ENCODE measurements at places on chromosomes 7 and 10. TPM values are rescaled to one million over a fixed set of nuclear protein-coding genes. Genes with fewer than 3 reads are reported as not detected.

POU6F2 gene
- total RNA-seq: not detected

DNA sequence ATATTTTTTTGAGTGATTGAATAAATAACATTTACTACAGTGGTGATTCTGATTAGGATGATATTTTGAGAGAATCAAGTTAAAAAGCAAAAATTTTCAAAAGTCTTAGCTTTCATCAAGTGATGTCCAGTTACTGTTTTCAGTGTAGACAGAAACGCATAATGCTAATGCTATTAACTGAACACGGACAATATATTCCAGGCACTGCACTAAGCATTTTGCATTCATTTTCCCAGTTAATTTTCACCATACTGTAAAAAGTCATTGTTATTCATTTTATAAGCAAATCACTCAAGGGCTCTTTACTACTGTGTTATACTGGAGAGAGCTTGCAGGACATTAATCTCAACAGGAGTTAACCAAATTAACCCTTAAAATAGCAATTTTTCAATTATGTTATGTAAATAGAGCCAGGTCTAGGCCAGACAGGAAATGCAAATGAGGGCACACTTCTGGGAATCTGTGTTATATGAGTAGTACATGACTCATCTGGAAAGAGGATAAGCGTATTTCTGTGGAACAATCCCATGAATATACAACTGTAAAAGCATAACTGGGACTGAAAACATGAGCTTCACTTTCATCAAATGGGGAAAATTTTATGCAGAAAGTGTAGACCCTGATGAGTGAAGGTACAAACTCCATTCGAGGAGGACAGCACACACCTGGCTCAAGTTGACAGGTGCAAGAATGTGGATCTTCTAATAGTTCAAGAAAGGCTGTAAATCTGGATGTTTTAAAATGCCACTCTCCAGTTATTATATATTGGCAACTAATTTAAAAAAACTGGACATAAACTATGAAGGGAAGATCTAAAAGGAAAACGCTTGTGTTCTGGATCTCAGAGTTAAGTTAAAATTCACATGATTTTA is 75.4 kb downstream of the ANK3 start:
- no peak overlapping the region for H3K27ac ChIP-seq
- no peak for DNase-seq
- no peaks in the 10 kb centered on the region for H3K27me3 ChIP-seq
- H3K4me1 ChIP-seq: no peaks in the 10 kb centered on the region
- H3K4me3 ChIP-seq: no peak overlapping the region

- no peak overlapping the region for H3K4me3 ChIP-seq
- no peaks in the 10 kb centered on the region for H3K36me3 ChIP-seq
- no peak overlapping the region for H3K27ac ChIP-seq
- no peak for DNase-seq
Measured at GRCh38 chr10:21329995-21330627, 195.4 kb downstream of the SKIDA1 start.

DNA sequence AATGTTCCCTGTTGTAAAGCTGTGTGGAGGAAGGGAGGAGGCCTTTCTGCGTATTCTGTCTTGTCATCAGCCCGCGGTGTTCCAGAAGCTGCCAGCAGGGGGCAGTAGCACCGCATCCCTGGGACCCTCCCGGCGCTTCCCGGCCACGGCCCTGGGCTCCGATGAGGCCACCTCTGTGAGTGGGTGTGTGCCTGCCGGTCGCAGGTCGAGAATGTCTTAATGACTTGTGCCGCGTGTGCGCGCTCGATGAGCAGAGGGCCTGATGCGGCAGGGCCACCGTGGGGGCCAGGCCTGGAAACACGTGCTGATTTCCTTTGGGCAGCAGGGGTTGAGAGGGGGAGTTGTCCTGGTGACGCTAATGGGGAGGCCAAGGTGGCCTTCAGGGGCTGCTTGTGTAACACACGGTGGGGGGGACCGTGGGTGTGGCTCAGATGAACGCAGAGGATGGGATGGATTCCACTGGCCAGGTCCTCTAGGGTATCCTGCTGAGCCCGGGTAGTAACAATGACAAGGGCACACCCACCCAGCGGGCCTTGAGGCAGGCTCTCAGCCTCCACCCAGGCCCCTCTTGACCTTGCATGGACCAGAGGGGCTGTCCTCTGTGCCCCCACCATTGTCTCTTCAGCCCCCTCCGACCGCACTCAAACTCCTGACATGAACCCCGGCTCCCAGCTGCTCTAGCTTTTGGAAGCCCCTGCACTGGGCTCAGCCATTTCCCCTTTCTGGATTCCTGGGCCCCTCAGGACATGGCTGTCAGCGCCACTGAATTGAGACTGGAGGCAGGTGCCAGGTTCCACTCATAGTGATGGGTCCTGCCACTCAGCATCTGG is 135.9 kb upstream of the PODXL start:
- H3K27me3 ChIP-seq: no peaks in the 10 kb centered on the region
- no peaks in the 10 kb centered on the region for H3K36me3 ChIP-seq
- H3K27ac ChIP-seq: no peak overlapping the region
- H3K4me1 ChIP-seq: no peaks in the 10 kb centered on the region
- H3K4me3 ChIP-seq: no peak overlapping the region

DNA sequence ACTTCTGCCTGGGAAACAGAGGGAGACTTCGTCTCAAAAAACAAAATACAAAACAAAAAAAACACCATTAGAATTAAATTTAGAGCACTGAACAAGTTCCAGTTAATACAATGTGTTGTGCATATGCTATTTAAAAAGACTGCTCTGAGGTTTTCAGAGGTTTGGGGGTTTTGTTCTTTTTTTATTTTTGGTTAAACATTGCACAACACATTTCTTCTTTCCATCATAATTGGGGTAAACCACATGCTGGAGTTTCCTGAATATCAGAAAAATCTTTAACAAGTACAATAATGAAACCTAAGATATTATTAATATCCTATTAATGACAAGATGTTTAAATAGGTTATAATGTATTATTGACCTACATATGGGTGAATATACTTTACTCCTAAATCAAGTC is 26.3 kb downstream of the IGF2BP3 start:
- no peaks in the 10 kb centered on the region for H3K27me3 ChIP-seq
- no peaks in the 10 kb centered on the region for H3K36me3 ChIP-seq
- H3K4me3 ChIP-seq: no peak overlapping the region
